ENCODE measurements at places on chromosomes 13 and 19.

DNA sequence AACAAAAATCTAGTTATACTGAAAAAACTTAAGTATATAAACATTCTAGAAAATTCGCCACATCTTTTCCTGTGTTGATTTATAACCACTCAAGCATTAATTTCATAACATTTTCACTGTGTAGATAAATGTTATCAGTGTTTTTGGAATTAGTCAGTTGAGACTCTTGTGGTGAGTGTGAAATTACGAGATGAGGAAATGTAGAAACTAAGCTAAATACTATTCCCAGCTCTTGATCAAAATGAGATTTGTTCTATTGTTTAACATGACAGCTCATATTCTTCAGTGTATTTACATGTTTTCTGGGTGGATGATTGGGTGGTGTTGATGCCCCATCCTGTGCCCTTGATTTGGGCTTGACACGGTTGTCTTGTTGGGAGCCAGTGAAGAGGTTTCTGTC lies 406.8 kb downstream of the DACH1 start:
- DNase-seq, result no peak

GRCh38 chr13:114080739-114081561 lies 51.5 kb downstream of the RASA3 start:
- DNase-seq, result no peak

DNA sequence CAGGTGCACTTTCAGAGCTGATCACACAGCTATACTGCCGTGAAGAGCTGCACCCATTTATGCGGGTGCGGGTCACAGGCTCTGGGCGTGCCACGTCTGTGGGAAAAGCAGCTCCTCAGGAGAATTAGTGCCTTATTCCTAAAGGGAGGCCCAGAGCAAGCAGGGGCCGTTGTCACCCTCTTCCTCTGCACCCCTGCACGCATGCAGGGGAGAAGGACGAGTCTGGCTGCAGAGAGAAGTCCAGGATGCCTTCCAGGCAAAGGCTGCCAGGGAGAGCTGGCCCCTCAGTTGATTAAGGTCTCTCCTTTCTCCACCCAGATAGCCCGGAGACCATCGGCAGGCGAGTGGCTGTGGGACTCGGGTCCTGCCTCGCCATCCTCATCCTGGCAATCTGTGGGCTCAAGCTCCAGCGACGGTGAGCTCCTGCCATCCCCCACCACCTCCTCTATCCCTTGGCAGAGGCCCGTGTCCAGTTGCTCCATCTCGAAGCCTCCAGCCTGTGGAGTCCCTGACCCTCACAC lies 3.1 kb upstream of the FFAR1 start:
- DNase-seq, result no peak

GRCh38 chr19:50512112-50512998 lies 1.4 kb downstream of the ASPDH start:
- no peak for DNase-seq

- DNase-seq, result peak; percentile 6
These were observed 40.6 kb downstream of the DCLK1 start for GRCh38 chr13:36090592-36090991.

DNA sequence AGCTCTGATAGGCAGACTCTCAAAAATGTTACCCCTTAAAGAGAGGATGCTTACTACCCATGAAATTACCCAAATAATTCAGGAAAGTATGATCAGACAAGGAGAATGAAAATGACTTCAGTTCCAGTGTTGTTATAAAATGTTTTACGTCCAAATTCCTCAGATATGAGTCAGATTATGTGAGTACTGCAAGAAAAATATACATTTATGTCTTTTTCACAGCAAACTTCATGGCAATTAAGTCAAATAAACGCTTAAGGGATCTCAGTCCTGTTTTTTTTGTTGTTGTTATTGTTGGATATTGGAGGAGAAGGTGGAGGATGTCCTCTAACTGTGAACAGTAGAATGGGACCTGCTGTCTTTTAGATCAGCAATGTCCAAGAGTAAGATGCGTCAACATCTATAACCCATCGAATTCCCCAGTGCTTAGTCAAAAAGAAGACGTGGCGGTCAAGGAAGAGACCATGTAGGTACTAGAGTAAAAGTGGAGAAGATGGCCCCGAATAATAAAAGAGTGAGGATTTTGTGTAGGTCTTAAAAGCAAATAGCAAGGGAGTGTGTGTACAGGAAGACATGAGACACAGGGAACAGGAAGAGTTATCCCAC lies 215.4 kb upstream of the IRS2 start:
- DNase-seq, result peak; percentile 84

DNA sequence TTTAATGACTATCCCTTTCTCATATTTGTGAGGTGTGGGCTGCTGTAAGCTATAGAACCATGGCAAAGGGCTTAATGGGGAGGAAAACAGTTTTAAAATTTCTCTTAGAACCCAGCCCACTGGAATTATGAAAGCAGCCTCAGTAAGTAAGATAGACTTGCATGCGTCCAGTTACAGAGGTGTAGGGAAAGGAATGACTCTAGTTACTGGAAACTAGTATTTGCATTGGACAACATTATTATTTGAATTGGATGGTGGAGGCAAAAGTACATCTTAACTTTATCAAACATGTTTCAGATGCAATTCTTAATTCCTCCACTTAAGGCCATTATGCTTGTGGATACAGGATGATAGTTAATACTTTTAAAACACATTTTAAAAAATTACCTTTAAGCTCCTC lies 292.9 kb downstream of the SPRY2 start:
- no peak for DNase-seq

- no peak for DNase-seq
These were observed 3.0 kb upstream of the IL12RB1 start for GRCh38 chr19:18089726-18090125.

GRCh38 chr13:29707876-29708543 lies 112.5 kb upstream of the SLC7A1 start:
- peak; percentile 70 for DNase-seq

GRCh38 chr19:29587059-29587458 lies 19.0 kb upstream of the POP4 start:
- no peak for DNase-seq

DNA sequence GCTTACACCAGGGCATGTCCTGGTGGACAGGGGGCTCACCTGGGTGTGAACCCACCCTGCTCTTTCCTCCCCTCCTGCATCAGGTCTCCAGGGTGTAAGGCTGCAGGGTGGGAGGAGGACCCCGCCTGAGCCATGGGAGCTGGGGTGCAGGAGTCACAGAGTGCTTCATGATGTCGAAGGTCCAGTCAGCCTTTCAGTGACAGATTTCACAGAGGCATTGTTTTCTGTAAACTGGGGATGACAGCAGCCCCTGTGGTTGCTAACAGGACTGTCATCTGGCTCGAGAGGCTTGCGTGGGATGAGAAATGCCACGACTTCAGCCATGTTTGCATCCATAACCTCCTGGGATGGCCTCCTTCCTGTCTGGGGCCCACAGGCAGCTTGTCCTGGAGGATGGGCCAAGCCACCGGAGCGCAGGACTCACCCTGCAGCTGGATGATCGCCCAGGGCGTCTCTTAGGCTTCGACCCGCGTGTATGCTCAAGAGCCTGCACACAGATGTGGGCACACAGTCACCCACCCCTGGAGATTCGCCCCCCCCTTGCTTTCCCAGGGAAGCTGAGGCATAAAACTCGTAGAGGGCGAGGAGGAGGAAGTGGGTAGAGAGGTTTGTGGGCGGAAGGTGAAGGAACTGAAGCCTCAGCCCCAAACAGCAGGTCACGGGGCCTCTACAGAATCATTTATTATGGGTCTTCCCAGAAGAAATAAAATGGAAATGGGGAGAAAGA lies 4.9 kb downstream of the NANOS3 start:
- DNase-seq, result peak; percentile 54

GRCh38 chr19:42762789-42763188 lies 2.7 kb downstream of the PSG8 start:
- DNase-seq, result peak; percentile 58

DNA sequence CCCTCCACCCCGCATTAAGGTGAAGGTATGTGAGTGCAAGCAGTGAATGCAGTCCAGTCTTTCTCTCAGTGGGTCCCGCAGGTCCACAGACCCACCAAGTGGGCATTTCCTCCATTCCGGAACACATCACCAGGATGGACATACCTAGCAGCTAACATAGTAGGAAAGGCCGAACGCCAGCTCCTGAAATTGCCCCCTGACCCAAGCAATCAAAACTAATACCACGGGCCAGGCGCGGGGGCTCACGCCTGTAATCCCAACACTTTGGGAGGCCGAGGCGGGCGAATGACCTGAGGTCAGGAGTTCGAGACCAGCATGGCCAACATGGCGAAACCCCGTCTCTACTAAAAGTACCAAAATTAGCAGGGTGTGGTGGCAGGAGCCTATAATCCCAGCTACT lies 71.7 kb upstream of the VSTM2B start:
- no peak for DNase-seq

Measured in EL (cell line).